Stimulated activated CD8-positive, alpha-beta memory T cell treated with anti-CD3 and anti-CD28 coated beads, Interleukin-7, amount 100 ng/mL, for 4 hours (primary cell): ENCODE measurements at places on chromosomes 3 and 15.

- DNase-seq, result no peak
These were observed 101.3 kb downstream of the ASB7 start for GRCh38 chr15:100703671-100704070.

DNA sequence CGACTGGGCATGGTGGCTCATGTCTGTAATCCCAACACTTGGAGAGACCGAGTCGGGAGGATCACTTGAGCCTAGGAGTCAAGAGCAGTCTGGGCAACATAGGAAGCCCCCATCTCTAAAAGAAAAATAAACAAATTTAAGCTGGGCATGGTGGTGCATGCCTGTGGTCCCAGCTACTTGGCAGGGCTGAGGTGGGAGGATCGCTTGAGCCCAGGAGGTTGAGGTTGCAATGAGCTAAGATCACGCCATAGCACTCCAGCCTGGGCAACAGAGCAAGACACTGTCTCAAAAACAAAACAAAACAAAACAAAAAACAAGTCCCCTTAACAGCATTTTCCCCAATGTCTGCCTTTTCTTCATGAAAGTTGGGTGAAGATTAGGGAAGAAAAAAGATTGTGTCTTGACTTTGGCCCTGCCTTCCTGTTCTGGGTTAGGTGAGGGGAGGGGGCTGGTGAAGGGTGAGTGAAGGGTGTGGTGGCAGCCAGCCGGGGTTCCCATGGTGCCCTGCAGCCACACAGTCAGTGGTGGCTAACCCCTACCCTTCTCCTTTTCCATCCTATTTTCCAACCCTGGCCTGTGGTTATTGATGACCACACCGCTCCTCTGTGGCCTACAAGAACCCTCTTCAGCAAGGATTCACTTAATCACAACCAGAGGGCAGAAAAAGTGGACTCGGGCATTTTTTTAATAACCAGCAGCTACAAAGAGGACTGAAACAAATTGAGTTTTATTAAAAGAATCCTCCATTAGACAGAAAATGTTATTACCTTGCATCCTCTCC, 28.4 kb upstream of the SMAD3 start:
- DNase-seq, result no peak

- no peak for DNase-seq
These were observed 17.9 kb downstream of the PXK start for GRCh38 chr3:58350627-58351013.

GRCh38 chr15:31219221-31219620, 107.4 kb upstream of the KLF13 start:
- DNase-seq, result no peak
